ENCODE measurements at places on chromosomes 7 and 10.

DNA sequence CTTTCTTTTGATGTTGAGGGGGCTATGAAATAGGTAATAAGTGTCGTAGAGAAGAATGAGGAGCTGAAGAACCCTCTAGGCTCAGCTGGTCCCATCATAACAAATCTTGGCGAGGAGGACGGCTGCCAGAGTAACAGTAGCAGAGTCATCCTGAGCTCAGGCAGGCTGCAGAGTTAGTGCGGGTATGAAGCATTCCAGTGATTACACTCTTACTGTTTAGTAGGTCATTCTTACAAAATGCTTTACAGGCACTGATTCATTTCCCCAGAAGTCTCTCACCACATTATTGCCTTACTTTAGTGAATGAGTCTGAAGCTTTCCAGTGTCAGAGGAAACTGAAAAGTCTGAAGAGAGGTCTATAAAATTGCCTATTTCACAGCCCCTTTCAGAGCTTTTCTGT, 43.9 kb upstream of the GPR158 start:
- DNase-seq = no peak

DNA sequence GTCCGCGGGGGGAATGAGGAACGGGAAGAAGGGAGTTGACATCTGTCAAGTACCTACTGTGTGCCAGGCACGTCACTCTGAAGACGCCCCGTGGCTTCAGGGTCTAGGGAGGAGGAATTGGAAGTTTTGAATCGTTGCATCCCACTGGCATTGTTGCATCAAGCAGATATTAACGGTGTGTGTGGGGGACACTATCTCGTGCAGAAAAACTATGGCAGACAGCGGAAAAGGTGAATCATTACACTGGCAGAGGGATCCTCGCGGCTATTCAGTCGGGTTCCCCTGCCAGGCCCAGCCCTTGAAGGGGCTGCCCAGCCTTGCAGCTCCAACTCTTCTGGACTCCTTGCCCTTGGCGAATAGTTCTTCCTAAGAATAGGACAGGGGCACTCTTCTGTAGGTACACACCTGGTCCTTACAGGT, 1.0 kb upstream of the KIAA1549 start:
- DNase-seq = no peak

DNA sequence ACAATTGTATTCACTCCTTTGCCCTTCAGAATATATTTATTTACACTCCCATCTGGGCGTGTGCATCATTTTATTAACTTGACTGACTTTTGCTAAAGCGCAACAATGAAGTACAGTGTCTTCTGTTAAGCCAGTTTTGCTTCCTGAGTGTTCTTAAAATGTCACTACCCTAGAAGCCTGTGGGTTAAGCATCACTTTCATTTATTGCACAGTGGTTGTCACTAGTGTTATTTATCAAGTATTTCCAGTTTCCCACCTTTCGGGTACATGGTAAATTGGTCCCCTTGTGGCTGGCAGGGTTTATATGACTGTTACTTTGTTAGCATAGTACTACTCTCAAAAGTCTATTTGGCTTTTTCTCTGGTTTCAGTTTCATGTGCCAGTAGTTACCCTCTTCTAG, 3.3 kb downstream of the HILPDA start:
- no peak for DNase-seq

DNA sequence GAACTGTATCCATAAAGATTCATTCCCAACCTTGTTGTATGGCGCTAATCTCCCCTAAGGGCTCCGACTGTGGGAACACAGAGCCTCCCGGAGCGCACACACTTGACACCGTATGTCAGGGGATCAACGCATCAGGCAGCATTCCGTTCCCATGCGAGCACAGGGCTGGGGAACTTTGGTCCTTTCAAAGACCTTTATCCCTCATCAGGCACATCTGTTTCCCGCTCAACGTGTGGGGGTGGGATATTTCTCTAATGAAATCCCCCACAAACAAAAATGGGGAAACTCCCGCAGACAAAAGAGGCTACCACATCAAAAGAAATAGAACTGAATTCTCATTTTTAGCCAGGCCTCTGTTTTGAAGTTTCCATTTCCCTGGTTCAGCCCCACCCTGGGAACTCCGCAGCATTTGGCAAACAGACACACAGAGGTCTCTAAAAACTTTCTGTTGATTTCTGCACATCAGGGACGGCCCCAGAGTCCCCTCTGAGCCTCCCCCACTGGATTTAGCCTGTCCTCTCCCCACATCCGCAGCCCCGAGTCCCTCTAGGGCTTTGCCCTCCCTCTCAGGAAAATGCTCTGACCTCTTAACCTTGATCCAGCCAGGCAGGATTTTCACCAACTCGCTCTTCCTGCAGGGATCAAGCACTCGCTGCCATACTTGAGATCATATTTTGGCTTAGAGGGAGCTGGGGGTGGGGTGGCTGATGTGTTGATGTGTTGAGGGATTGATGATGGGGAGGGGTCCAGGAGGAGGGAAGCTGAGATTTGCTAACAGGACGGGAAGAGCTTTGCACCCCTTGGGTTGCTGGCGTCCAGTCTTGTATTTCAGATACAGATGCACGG, 6.6 kb downstream of the CPA5 start:
- DNase-seq = peak; percentile 69

GRCh38 chr10:16952080-16952479, 134.9 kb upstream of the RSU1 start:
- DNase-seq = no peak

DNA sequence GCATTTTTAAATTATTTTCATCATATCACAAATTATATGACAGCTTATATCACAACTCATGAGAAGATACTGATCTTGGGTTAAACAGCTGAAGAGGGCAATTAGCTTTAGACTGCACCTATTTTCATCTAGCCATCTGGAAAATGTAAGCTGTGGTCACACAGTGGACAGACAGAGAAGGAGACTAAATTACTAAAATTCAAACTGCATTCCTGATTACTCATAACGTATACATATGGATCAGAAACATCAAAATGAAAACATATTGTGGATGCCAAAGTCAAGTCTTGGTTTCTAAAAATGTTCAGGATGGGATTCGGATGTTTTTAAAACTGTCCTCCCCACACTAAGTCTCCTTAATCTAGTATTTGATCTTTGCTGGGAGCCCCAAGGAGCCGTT, 6.6 kb downstream of the BBIP1 start:
- no peak for DNase-seq

GRCh38 chr7:47458057-47458456, 123.9 kb downstream of the TNS3 start:
- no peak for DNase-seq

- DNase-seq = no peak
Observed at GRCh38 chr10:108393089-108393488, 1228.6 kb upstream of the SORCS1 start.

DNA sequence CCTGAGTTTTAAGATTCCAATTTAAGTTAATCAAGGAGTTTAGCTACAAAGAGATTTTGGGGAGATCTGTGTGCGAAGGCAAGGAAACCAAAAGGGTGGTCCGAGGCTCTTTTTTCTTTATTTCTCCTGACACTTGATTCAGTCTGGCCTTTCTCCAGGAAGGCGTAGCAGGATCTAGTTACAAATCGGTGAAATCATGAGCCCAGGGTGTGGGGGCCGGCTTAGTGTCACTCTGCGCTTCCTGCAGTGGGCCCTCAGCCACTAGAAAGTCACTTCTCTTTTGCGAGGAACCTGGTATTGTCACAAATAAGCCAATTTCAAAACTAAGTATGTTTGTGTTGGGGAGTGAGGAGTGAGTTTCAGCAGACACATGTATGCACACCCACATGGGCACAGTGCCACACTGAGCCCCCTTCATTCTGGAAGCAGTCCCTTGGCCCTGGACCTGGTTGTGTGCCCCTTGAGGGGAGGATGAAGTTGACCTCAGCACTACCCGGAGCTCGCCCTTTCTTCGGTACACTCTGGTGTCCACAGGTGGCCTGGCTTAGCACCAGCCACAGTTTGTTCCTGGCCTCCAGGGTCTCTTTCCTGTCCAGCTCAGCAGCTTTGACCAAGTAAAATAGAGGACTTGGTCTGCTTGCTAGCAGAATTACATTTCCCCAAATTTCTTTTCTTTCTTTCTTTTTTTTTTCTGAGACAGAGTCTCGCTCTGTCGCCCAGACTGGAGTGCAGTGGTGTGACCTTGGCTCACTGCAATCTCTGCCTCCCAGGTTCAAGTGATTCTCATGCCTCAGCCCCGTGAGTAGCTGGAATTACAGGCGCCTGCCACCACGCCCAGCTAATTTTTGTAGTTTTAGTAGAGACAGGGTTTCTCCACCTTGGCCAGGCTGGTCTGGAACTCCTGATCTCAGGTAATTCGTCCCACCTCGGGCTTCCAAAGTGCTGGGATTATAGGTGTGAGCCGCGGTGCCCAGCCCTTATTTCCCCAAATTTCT, 84.0 kb upstream of the BTBD16 start:
- DNase-seq = no peak

GRCh38 chr7:112358513-112358912, 91.7 kb upstream of the IFRD1 start:
- DNase-seq = no peak

DNA sequence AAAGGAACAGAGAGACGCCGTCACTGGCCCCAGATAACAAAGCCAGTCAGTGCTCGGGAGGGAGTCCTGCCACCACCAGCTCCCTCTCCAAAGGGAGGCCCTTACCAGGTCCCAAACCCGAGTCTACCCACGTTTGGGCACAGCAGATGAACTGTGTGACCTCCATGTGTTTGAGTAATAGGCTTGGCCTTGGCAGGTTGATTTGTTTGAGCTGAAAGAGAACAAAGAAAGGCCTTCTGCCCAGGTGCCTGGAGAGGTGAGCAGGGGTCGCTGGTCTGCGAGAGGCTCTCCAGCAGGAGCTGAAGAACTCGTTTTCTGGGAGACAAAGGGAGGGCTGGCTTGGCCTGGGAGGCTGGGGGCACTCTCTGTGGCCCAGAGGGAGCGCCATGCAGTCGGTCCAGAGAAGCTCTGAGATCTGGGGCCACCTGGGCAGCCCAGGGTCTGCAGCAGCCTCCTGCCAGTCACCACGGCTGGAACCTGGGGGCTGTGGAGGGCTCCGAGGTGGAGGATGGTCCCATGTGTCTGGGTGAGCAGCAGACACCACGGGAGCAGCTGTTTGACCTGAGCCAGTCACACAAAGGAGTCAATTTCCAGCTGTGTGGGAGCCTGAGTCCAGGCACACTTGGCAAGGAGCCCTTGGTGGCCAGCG, 99.7 kb downstream of the PAXIP1 start:
- DNase-seq = no peak
